ENCODE measurements at places on chromosomes 11 and 22.

DNA sequence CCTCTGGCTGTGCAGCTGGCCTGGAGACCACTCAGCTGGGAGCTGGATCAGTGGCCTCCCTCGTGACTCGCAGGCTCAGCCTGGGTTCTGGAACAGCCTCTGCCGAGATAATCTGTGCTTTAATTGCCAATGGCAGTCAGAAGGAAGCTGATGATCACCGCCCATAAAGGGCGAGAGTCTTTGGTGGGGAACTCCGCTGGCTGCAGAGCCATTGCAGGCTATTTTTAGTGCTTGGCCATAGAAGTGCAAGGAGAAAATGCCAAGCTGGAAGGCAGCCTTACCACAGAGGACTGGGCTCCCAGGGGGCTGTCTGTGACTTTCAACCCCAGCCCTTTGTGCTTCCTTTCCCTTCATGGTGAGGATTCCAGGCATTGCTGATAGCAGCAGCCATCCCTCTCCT, 62.2 kb upstream of the TENM4 start:
- no peak for DNase-seq

GRCh38 chr11:64165481-64165841, 452 bp downstream of the MACROD1 start:
- DNase-seq = no peak

GRCh38 chr11:55503449-55503848, 50.8 kb upstream of the OR4C15 start:
- DNase-seq = no peak

DNA sequence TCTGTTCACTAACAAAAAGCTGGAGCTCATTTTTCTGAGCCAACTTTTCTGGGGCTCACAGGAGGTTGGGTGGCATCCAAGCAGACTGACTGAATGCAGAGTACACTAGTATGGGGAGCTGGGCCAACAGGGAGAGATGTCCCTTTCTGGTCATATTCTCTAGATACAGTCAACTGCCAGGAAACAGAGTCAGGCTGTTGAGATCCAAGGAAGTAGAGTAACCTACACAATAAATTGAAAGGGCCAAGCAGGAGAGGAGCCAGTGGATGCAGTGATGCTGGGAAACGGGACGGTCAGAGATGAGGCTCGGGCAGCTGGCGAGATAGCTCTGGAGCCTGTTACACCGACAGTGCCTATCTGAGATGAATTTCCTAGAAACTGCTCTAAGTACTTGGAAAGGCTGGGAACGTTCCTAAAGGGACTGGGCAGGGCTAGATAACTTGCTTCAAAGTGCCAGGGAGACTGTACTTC, 71.1 kb downstream of the LARGE2 start:
- no peak for DNase-seq

- DNase-seq = no peak
Observed at GRCh38 chr11:35838071-35838470, 105.8 kb upstream of the LDLRAD3 start.

DNA sequence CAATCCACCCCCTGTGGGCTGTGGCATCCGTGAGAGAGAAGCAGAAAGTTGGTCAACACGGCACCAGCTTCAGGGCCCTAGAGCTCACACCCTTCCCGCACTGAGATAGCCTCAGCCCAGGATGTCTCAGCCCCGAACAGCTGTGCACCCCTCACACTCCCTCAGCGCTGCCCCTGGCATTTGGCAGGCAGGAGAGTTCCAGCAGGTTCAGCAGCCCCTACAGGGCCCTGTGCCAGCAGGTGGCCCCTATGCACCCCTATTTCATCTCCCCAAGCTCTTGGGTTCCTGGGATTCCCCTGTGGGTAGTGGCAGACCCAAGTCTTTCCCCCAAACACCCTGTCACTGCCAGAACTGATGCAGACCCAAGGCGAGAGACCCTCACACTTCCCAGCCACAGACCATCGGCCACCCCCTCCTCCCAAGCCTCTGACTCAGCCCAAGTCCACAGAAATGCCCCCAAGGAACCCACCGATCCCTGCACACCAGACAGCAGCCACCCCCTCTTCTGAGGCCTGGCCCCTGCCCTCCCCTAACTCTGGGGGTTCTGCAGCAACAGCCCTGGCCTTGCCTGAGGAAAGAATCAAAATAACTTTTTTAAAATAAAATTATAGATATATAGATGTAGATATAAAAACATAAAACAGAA, 183.6 kb downstream of the IGLL1 start:
- DNase-seq = no peak

GRCh38 chr11:71140206-71140919, 112.0 kb downstream of the SHANK2 start:
- no peak for DNase-seq

DNA sequence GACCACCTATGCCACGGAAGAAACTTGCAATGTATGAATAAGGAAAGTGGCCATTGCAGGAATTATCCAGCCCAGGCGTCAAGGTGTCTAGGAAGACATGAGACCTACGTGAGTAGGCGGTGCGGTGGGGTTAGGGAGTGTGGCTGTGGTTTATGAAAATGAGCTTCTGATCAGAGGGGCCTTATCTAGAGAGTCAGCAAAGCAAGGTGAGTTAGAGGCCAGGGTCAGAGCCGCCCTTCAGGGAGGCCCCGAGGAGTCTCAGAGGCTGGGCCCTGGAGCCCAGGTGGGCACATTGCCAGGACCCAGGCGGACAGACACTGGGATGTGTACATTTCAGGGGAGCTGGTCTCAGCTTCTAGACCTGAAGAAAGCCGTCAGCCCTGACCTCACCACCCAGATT, 13.8 kb upstream of the LINC01488 start:
- no peak for DNase-seq

GRCh38 chr11:92838759-92839310, 130.6 kb upstream of the MTNR1B start:
- no peak for DNase-seq

- DNase-seq = peak; percentile 37
Observed at GRCh38 chr11:86816251-86816726, 15.9 kb downstream of the PRSS23 start.

- DNase-seq = no peak
Observed at GRCh38 chr11:73152861-73153483, 10.9 kb upstream of the FCHSD2 start.

DNA sequence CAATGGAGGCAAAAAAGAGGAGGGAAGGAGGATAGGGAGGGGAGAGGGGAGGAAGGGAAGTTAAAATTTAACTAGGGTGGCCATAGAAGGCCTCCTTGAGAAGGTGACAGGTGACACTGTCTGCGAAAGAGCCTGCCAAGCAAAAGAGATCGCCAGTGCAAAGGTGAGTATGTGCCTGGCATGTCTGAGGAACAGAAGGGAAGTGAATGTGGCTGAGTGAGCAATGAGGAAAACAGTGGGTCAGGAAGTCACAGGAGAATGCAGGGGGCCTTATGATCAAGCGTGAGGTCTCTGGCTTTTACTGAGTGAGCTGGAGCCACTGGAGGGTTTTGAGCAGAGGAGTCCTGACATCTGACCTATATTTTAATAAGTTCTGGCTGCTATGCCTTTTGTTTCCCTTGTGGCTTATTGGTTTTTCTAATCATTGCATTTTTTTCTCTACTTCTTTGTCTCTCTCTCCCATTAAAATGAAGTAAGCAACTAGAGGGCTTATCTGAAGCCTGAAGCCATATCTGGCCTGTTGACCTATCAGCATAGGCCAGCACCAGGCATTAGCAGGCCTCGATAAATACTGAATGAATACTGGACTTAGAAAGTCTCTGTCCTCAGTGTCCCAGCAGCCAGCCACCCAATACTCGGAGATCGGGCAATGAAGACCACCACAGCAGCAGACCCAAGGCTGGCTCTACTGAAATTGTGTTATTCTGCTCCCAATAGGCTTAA, 5.6 kb downstream of the AP1B1 start:
- no peak for DNase-seq

- no peak for DNase-seq
Observed at GRCh38 chr22:39898997-39899396, 1.9 kb upstream of the GRAP2 start.

- DNase-seq = no peak
Observed at GRCh38 chr11:12581416-12581815, 92.8 kb upstream of the TEAD1 start.

- no peak for DNase-seq
Observed at GRCh38 chr22:49150801-49151221, 676.9 kb downstream of the BRD1 start.

- no peak for DNase-seq
Observed at GRCh38 chr11:117717485-117718314, 79.3 kb downstream of the DSCAML1 start.

DNA sequence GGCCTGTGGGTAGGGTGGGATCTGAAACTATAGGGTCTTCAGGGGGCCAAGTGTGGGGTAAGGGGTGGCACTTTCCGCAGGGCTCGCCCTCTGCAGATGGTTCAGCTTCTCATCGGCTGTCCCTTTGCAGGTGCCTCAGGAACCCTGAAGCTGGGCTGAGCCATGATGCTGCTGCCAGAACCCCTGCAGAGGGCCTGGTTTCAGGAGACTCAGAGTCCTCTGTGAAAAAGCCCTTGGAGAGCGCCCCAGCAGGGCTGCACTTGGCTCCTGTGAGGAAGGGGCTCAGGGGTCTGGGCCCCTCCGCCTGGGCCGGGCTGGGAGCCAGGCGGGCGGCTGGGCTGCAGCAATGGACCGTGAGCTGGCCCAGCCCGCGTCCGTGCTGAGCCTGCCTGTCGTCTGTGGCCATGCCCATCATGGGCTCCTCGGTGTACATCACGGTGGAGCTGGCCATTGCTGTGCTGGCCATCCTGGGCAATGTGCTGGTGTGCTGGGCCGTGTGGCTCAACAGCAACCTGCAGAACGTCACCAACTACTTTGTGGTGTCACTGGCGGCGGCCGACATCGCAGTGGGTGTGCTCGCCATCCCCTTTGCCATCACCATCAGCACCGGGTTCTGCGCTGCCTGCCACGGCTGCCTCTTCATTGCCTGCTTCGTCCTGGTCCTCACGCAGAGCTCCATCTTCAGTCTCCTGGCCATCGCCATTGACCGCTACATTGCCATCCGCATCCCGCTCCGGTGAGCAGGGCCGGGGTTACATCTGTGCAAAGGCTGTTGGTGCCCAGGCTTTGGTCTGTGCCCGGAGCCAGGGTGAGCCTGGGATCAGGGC, 5.8 kb downstream of the ADORA2A start:
- no peak for DNase-seq

- DNase-seq = no peak
Observed at GRCh38 chr11:129947474-129947873, 52.1 kb upstream of the NFRKB start.

DNA sequence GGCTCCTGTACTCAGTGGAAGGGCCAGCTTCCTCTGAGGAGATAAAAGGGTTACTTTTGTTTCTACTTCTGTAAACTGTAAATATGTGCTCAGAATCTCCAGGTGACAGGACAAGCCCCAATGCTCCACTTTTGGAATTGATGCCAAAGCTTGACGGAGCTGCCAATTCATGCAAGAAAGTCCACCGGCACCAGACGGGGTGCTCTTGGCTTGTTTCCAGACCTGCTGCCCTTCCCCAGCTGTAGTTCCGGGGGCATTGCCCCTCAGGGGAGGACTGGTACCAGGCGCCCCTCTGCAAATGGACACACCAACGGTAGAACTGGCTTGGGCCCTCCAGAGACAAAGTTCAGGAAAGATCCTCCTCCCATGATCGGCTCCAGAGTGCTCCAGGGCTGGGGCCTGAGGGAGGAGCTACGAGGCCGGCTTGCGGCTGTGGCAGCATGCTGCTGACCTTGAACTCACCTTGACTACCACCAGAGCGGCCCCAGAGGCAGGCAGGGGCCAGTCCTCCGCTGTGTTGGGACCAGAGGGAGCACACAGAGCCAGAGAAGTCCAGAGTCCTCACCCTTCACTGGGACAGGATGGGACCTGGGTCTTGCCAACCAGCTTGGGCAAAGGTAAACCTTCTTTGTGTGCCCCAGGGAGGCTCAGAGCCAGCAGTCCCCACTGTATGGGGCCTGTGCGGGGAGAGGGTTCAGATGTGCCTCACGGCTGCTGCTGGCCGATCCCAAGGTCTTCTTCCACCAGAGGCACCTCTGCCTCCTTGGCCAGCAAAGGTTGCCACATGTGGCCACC, 17.8 kb upstream of the OAF start:
- no peak for DNase-seq

DNA sequence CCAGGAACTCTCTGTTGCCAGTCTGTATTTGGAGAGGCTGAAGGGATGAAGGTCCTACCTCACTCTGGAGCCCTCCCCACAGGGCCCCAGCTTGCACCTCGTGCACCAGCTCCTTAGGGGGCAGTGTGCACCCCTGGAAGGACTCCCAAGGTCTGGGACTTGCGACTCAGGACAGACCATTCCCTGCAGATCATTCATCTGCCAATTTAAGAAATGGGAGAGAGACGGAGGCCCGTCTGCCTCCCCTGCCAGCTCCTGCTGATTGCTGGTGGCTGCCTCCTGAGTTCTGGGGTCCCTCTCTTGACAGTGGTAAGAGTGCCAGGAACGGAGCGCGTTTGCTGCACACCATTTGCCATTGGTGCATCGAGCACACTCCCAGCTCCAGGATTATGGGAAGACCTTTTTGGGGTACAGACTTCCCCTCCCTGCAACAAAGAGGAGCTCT, 27.4 kb upstream of the MALAT1 start:
- DNase-seq = no peak

- DNase-seq = no peak
Observed at GRCh38 chr11:19800714-19801519, 88.3 kb downstream of the NAV2 start.

DNA sequence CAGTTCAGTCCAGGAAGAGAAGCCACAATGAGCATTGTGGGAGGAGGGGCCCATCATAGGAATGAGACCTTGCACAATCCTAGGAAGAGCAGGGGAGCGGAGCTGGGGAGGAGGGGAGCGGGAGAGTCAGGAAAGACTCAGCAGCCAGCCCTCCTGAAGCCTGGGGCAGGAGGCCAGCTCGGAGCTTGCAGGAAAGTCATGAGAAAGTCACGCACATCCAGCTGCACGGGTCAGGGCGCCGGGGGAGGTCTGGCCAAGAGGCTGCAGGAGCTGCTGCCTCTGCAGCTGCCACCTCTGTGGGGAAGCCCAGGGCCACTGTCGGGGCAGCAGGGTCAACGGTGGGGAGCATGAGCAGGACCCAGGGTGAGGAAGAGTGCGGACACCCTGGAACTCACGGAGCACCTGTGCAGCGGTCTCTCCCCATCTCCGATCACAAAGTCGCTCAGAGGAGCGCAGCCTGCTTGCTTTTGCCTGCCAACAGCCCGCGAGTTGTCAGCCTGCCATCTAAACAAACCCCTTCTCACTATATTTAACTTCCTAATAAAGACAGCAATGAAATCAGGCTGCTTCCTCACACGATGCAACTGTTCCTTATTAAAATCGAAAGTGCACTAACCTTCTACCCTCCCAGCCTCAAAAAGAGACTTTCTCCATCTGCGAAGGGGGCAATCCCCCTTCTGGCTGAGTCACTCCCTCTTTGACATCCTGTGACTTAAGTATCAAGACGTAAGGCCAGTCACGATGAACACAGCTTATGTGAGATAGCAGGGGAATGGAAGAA, 52.9 kb upstream of the RTL6 start:
- peak; percentile 42 for DNase-seq

GRCh38 chr22:30705710-30706651, 11.3 kb downstream of the OSBP2 start:
- no peak for DNase-seq

All from non-pigmented ciliary epithelial cell (primary cell).